ENCODE measurements at places on chromosomes 6 and 20. TPM values are rescaled to one million over a fixed set of nuclear protein-coding genes. Genes with fewer than 3 reads are reported as not detected.
A peak's percentile ranks its signal among the peaks of the same experiment; 100 is the strongest.

DNA sequence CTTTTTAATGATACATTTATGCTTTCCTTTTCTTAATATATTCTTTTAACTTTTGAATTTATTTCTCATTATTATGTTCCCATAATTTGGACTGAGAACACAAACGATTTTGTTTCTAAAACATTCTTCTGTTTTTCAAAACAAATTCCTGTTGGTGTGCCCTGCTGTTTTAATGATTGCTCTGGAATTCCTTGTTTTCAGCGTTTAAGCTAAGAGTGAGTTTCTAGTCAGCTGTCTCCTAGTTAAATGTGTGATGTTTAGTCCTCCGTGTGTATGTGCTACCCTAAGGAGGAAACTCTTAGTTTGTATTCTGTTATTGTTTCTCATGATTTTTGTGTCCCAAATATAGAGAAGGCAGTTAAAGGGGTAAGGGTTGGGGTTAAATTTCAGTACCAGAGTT, 306.1 kb upstream of the RGS17 start:
- no peak for DNase-seq

DNA sequence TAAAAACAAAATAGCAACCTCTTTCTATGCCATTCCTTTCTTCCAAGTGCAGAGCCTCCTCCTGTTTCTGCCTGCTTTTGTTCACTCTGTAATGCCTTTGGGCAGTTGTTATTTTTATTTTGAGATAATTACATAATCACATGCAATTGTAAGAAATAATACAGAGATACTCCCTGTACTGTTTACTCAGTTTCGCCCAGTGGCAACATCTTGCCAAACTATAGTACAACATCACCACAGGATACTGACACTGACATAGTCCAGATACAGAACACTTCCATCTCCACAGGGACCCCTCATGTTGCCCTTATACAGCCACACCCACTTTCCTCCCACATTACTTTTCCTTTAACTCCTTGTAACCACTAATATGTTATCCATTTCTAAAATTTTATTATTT, 59.7 kb downstream of the BANF2 start:
- no peak for DNase-seq

GRCh38 chr20:12790859-12791258, 217.9 kb upstream of the SPTLC3 start:
- DNase-seq = no peak

DNA sequence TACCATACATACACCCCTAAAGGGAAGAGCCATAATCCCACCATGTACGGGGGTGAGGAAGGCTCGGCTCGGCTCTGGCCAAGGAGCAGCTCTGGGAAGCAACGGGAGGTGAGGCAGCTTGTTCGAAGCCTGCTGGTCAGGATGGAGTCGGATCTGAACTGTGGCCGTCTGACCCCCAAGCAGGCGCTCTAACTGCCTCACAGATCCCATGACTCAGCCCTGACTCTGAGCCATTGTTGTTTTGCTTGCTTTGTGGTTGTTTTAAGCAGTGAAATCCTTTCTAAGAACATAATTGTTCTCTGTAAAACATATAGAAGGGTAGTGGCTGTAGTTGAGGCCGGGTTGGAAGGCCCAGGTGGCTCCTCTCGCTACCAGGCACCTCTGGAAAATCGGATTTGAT, 10.9 kb downstream of the C6orf132 start:
- DNase-seq = peak; percentile 64

GRCh38 chr20:3765171-3765882, 2.2 kb downstream of the ADISSP start:
- no peak for DNase-seq

DNA sequence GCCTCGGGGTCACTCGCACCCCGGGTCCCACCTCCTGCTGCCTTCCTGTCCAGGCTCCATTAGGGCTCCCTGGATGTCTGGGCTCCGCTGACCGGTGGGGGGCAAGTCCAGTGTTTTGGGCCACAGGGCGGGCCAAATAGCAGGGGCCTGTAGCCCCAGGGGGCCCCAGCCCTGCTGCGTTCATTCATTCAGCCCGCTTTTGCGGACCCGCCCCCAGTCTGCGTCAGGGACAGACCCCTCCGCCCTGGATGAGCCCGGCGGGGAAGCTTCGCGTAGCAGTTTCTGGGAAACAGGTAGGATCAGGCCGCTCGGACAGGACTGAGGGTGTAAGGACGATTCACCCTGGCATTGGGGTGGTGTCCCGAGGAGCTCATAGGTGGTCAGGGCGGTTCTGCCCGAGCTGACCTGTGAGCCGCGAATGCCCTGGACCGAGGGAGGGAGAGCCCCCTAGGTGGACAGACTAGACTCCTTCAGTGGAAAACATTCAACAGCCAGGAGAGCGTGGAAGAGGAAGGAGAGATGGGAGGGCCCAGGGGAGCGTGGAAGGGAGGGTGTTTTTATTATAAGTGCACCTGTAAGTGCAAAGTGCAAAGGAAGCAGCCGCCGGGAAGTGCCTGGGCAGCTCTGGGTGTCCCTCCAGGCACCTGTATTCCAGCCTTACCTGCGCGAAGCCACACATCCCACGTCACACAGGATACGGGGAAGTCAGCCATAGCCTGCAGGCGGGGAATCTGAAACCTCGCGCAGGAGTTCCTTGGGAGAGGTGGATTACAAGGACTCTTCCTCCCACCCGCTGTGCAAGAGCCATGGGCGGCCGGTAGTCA, 662 bp downstream of the ENTPD6 start:
- DNase-seq = peak; percentile 37

- no peak for DNase-seq
Observed at GRCh38 chr20:44701118-44701857, 13.9 kb upstream of the CCN5 start.

- DNase-seq = no peak
Observed at GRCh38 chr20:41242807-41243206, 74.7 kb downstream of the ZHX3 start.

DNA sequence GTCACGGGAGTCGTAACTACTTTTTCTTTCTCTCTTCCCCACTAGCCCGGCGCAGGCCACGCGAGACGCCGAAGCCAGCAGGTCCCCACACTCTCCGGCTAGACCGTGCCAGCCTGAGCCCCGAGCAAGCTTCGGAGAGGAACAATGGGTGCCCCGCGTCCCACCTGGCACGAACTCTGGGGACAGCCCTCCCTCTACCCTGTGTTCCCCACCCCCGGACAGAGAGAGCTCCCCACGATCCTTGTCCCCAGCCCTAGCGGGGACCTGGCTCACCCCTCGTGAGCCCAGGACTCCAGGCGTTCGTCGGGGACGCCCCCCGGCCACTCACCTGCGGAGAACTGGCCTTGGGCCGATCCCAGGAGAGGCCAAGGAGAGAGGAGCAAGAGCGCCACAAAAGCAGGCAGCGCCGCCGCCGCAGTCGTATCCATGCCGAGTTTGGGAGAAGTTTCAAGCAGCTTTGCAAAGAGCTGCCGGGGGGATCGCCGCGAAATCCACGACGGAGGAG, 416 bp downstream of the PTPRK start:
- peak; percentile 33 for DNase-seq

GRCh38 chr6:127343809-127344659, 625 bp upstream of the ECHDC1 start:
- DNase-seq = peak; percentile 9

GRCh38 chr6:113246186-113246585, 611.0 kb upstream of the MARCKS start:
- DNase-seq = no peak

- peak; percentile 76 for DNase-seq
Observed at GRCh38 chr6:44128020-44128917, 915 bp downstream of the TMEM63B start.

GRCh38 chr6:138986578-138986977, 1.5 kb downstream of the REPS1 start:
- DNase-seq = no peak

GRCh38 chr6:134870677-134871498, 79.0 kb downstream of the ALDH8A1 start:
- no peak for DNase-seq

GRCh38 chr6:3791526-3792203, 40.2 kb upstream of the PXDC1 start:
- DNase-seq = no peak

DNA sequence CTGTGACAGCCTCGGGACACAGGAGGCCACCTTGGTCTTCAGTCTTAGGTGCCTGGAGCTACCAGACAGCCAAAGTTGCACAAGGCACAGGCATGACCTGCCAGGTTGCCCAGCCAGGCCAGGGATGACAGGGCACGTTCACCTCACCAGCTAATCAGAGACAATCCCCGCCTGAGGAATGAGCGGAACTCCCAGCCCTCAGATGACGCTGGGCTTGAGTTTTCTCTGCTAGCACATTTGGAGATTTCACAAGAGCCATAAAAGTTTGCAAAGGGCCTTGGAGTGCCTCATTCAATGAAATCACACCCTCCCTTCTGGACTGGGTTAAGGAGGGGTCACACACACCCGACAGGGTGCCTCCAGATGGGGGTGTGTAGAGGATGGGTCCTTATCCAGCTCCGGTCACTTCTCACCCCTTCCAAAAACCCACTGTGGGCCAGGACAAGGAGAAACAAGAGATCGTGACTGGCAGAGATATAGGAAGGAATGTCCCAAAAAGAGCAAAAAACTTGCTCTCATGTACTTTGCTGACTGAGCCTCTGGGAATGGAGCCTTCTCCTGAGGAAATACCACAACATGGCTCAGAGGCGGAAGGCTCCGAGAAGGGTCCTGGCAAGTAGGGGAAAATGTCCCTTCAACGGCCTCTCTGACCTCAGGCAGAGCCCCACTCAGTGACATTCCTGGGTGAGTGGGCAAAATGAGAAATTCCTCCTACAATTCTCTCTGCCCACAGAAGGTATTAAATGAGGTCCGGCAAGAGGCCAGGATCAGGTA, 121.6 kb downstream of the ISM1 start:
- no peak for DNase-seq

DNA sequence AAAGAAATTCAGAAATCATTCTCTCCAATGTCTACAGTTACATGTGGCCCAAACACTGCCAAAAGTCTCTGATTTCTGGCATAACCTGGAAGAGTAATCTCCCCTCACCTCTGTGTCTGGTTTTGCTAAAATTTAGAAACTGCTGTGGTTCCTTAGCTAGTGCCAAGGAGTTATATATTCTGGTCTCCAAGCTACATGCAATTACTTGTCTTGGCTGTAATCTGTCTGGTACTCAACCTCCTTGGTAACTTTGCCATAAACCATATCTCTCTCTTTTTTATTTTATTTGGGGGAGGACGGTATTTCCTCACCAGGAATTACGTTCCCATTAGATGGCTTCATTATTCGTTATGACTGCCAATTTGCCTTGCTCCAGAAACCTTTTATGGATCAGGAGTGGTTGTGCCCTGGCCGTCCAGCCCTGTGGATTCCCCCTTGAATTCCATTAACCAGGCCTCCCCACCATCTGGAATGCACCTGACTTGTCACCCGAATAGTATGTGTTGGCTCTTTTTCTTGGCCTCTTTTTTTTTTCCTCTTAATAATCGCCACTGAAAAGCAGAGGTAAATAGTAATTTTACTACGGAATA, 400.0 kb downstream of the CD83 start:
- DNase-seq = peak; percentile 61

DNA sequence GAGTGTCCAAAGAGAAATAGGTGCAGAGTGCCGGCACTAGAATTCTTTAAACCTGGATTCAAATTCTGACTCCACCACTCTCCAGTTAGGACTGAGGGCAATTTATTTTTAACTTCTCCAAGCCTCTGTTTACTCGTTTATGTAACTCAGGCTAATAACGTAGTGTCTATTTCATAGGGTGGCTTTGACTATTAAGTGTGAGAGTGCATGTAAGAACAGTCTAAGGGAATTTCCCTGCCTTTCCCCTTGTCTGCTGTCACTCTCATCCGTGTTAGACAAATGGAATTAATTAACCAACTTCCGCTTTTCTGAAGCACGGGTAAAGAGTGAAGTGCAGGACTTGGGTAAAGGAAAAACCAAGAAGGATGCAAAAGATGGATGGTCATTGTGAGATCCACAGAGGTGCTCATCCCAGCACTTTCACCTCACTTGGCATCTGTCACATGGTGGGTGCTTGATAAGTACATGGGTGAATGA, 4.1 kb upstream of the ZKSCAN8 start:
- DNase-seq = no peak

GRCh38 chr6:111952274-111952673, 79.0 kb upstream of the FYN start:
- no peak for DNase-seq

- DNase-seq = no peak
Observed at GRCh38 chr6:28580475-28580874, 54.8 kb downstream of the GPX5 start.

DNA sequence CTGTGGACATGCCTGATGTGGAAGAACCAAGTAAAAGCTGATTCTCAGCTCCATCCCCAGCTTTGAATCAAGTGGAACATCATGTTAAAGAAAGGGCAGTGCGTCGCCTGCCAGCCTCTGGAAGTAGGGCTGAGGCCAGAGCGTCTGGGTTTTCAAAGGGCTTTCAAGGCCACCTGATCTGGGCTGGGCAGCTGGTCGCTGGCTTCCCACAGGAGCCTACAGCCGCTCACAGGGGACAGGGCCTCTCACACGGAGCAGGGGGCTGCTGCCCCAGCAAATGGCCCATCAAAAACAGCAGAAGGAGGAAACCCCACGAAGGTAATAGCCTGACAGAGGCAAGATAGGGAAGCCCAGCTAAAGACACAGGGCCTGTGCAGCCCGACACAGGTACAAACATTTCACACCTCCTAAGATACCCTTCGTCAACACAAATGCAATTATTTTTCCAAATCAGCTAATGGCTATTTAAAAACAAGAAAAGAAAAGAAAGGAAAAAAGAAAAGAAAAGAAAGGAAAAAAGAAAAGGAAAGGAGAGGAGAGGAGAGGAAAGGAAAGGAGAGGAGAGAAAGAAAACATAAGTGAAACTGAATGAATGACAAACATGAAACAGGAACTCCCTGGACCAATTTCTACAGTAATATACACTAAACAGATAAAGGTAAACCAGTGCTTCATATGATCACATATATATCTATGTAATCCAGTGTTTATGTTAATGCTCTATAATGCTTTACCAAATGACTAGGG, 24.8 kb downstream of the RRBP1 start:
- DNase-seq = no peak

GRCh38 chr6:56017198-56017597, 141.8 kb upstream of the BMP5 start:
- DNase-seq = no peak

DNA sequence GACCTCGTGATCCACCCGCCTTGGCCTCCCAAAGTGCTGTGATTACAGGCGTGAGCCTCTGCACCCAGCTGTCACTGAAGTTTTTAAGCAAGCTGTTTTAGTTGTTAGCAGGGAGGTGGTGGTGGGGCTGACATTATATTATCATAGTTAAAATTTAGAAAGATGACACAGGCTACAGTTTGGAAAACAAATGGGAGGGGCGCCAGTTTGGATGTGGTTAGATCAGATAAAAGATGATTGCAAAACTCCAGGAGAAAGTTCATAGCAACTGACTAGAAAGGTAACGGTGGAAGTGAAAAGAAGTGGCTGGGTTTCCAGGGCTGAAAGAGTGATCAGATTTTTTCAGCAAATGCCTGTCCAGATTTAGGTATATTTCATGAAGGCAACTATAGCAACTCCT, 311.9 kb upstream of the CITED2 start:
- peak; percentile 17 for DNase-seq

The HSP90AB1 gene
- 5,432 TPM for total RNA-seq

The HTR1E gene
- total RNA-seq = not detected

The DPM1 gene
- total RNA-seq = 483 TPM

The OOEP gene
- total RNA-seq = not detected

The NFATC2 gene
- total RNA-seq = not detected

The SLC17A2 gene
- total RNA-seq = not detected

The PERP gene
- 38.7 TPM for total RNA-seq

The RIPOR2 gene
- total RNA-seq = 0.42 TPM

The RCAN2 gene
- 5.5 TPM for total RNA-seq

The SLC22A1 gene
- not detected for total RNA-seq

The BMP7 gene
- total RNA-seq = 4.8 TPM

The DZANK1 gene
- 0.40 TPM for total RNA-seq

The ANGPT4 gene
- not detected for total RNA-seq

The IL17F gene
- not detected for total RNA-seq

The C6orf89 gene
- 32.0 TPM for total RNA-seq

The CAPN11 gene
- total RNA-seq = not detected

The DPPA5 gene
- not detected for total RNA-seq

Data from MG63 (cell line).